ENCODE measurements at places on chromosomes 7 and 10. TPM values are rescaled to one million over a fixed set of nuclear protein-coding genes. Genes with fewer than 3 reads are reported as not detected.

- peak; percentile 55 for DNase-seq
Observed at GRCh38 chr10:110641256-110641655, 2.9 kb upstream of the RBM20 start.

The EN2 gene
- total RNA-seq, result not detected

The LOXL4 gene
- 1.3 TPM for total RNA-seq

The SORCS3 gene
- 0.05 TPM for total RNA-seq

- DNase-seq, result no peak
Observed at GRCh38 chr7:109984729-109985128, 1106.2 kb upstream of the LRRN3 start.

DNA sequence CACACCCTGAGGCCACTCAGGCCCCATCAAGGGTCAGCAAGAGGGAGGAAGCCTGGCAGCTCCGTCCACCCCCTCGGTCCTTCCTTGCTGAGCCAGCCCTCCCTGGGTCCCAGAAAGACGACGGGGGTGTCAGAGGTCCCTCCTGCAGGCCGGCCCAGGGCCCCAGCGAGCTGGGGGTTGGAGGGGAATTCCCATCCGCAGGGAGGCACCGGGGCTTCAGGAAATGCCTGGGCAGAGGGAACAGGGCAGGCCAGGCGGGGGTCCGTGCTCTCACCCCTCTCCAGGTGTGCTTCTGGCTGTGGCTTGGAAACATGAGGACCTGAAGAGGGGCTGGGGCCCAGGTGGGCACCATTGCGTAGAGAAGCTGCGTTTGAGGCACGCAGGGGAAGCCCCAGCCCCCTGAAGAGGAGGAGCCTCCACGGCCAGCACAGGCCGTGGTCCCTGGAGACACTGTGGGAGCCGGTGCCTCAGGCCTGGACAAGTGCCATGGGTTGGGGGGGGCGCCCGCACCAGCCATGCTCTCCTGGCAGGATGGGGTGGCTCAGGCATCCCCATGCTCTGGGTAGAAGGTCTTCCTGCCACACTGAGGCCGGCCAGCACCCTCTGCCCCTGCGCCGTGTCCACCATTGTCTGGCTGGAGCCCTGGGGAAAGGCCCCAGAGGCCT, 66.7 kb downstream of the PDGFA start:
- no peak for DNase-seq

The SPRN gene
- not detected for total RNA-seq

The CDC14C gene
- total RNA-seq, result not detected

DNA sequence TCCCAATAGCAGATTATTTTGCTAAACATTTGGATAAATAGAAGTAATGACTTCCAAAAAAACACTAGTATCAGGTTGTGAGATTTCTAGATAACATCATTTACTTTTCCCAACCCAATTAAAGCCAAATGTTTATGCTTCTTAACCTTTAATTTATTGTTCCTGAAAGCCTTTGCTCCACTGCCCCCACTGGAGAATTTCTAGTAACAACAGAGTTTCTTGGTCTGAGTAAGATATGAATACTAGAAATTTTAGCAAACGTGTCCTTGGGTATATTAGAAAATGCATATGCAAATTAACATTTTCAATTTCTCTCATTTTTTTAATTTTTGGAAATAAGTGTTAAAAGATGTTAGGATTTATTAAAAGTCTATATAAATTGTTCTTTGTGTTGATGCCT, 958.0 kb upstream of the PHF14 start:
- DNase-seq, result no peak

GRCh38 chr7:123621707-123622106, 20.1 kb downstream of the ASB15 start:
- no peak for DNase-seq

- DNase-seq, result no peak
Observed at GRCh38 chr7:3495954-3496353, 194.9 kb downstream of the SDK1 start.

- no peak for DNase-seq
Observed at GRCh38 chr7:27145914-27146412, 1.6 kb downstream of the HOXA6 start.

The PVRIG gene
- not detected for total RNA-seq

- no peak for DNase-seq
Observed at GRCh38 chr10:12750526-12751201, 250.8 kb downstream of the CCDC3 start.

The H2BK1 gene
- not detected for total RNA-seq

DNA sequence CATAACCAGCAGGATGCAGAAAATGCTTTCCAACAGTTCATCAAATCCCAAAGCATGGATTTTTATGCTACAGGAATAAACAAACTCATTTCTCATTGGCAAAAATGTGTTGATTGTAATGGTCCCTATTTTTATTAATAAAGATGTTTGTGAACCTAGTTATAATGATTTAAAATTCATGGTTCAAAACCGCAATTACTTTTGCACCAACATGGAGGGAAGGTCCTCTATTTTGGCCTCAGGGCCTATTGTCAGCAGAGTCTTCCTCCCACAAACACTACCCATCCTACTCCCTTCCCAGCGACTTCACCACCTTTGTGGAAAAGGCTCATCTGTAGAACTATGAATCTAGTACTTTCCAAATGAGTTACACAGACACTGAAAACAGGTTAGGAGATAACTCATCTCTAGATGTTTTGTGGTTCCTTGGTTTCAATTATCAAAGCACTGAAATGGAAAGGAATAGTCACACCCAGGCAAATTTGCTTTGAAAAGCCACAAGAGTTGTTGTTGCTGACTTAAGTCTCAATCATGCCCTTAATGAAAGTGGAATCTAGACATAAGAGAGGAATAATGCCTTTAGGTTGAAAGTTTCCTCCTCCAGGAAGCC, 59.4 kb upstream of the FRMD4A start:
- DNase-seq, result no peak

- no peak for DNase-seq
Observed at GRCh38 chr7:90025771-90026170, 128.5 kb upstream of the STEAP1 start.

- no peak for DNase-seq
Observed at GRCh38 chr7:5564894-5565293, 141.3 kb upstream of the TNRC18 start.

The TRPV6 gene
- total RNA-seq, result not detected

DNA sequence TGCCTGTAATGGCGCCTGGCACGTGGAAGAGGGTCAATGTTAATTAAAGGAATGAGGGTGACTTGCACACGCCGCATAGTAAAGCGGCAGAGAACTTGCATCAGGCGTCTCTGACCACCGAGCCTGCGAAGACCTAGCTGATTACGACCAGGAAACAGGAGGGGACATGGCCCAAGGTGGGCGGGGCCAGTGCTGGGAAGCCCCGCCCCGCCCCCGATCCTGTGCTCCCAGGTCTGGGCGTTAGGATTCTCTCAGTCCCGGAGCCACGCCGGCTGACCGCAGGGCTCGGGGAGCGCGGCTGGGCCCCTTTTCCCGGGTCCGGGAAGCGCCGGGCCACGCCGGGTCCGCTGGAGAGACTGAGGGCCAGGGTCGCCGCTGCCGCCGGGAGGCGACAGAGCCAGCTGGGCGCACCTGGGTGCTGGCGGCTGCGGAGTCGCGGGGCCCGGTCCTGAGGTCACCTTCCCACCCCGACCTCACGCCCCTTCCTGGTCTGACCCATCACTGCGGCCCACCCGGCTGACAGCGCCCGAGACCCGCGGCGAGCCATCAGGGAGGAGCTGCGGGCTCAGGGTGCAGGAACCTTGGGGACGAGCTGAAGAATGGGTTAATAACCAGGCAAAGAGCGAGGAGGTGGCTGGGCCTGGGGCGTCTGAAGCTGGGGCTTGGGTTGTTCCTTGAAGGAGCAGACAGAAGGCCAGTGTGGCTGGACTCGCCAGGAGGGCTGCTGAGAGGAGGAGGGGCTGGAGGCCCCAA, 23.0 kb upstream of the GRID1 start:
- DNase-seq, result no peak

DNA sequence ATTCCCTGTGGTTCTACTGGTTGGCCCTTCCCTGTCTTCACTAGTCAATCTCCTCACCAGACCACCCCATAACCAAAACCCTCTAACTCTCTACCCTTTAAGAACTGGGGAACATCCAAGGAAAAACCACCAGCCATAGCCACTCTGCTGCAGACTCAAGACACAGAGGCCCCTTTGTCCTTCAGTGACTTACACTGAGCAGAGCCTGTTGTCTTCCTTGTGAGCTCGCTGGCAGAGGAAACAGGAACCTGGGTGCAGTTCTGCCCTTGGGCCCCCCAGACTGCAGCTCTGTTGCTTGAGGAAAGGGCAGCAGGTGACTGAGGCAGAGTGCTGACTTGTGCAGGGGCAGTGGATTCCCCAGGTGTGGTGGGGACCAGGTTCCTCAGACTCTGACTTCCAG, 30.6 kb downstream of the ZC3HAV1 start:
- DNase-seq, result no peak

The ARHGAP22 gene
- total RNA-seq, result 2.5 TPM

The TRIM50 gene
- not detected for total RNA-seq

The KLF14 gene
- total RNA-seq, result not detected

The SPDYE5 gene
- not detected for total RNA-seq

- DNase-seq, result no peak
Observed at GRCh38 chr10:126094537-126094936, 198.2 kb downstream of the FANK1 start.

DNA sequence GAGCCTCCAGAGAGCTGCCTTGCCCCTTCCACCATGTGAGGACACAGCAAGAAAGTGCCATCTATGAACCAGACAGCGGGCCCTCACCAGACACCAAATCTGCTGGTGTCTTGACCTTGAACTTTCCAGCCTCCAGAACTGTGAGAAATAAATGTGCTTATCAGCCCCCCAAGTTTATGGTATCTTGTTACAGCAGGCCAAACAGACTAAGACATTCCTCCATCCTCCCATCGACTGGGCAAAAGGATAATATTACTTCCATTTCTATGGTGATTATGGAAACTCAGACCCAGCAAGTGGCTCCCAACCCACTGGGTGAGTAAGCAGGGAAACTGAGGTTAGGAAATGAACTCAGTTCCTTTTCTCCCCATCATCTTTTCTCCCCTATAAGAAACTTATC, 288.4 kb downstream of the KCNMA1 start:
- no peak for DNase-seq

All from heart right ventricle (tissue), 16 donors.